ENCODE measurements at places on chromosomes 6 and 20. TPM values are rescaled to one million over a fixed set of nuclear protein-coding genes. Genes with fewer than 3 reads are reported as not detected.

GRCh38 chr6:138590796-138591709, 91.8 kb upstream of the NHSL1 start:
- H3K4me3 ChIP-seq = no peak overlapping the region
- no peak overlapping the region for H3K27ac ChIP-seq
- H3K27me3 ChIP-seq = no peaks in the 10 kb centered on the region
- DNase-seq = peak; percentile 77
- no peaks in the 10 kb centered on the region for H3K36me3 ChIP-seq
- peaks cover 29% of the 10 kb centered on the region for H3K4me1 ChIP-seq

DNA sequence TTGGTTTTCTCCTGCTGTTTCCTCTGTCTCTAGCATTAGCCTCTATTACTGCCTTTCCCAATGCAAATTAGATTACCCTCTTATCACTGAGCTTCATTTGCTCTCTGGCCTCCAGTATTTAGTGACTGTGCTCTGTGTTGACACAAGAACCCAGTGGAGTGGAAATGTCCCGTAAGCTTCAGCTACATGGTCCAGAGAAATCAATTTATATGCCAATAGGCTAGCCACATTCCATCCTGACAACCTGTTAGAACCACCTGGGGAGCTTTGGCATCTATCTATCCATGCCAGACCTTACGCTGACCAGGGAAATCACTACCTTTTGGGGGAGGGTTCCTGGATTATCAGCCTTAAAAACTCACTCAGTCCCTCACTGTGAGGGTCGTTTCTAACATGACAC, 459.6 kb downstream of the UTRN start:
- H3K4me1 ChIP-seq = no peaks in the 10 kb centered on the region
- H3K27ac ChIP-seq = no peak overlapping the region
- H3K36me3 ChIP-seq = peaks cover 9% of the 10 kb centered on the region
- H3K27me3 ChIP-seq = no peaks in the 10 kb centered on the region
- DNase-seq = peak; percentile 22

GJA10 gene
- total RNA-seq = not detected

DNA sequence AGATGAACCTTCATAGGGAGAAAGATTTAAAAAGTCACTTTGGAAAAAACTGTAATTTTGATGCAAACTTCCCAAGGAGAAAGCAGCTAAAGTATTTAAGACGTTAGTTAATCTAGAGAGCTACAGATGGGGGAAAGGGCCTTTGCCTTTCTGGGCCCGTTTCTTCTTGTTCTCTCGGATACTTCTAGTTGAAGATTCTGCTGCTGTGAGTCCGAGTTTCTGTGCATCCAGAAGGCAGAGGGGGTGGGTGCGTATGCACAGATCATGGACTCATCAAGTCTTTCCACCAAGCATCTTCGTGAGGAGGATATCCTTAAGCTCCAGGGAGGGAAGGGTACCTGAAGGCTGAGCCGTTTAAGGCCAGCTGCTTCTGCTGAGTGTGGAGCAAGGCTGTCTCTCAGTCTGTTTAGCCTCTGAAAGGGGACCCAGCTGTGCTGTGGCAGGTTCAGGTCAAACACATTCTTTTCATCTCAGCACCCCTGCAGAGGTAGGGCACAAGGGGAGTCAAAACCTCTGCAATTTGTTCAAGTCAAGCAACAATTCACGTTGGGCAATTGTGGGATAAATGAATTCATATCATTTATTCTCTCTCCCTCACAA, 4.3 kb downstream of the LAMP5 start:
- no peaks in the 10 kb centered on the region for H3K36me3 ChIP-seq
- H3K4me1 ChIP-seq = peaks cover 14% of the 10 kb centered on the region
- H3K27ac ChIP-seq = no peak overlapping the region
- H3K4me3 ChIP-seq = no peak overlapping the region
- DNase-seq = no peak
- H3K27me3 ChIP-seq = peaks cover 70% of the 10 kb centered on the region

- H3K4me3 ChIP-seq = no peak overlapping the region
- H3K27ac ChIP-seq = no peak overlapping the region
- no peaks in the 10 kb centered on the region for H3K4me1 ChIP-seq
- DNase-seq = no peak
These were observed 35.8 kb upstream of the IYD start for GRCh38 chr6:150332939-150333584.

- H3K4me3 ChIP-seq = no peak overlapping the region
- no peaks in the 10 kb centered on the region for H3K27me3 ChIP-seq
- no peaks in the 10 kb centered on the region for H3K36me3 ChIP-seq
These were observed 743.3 kb downstream of the CD109 start for GRCh38 chr6:74439123-74439811.

DNA sequence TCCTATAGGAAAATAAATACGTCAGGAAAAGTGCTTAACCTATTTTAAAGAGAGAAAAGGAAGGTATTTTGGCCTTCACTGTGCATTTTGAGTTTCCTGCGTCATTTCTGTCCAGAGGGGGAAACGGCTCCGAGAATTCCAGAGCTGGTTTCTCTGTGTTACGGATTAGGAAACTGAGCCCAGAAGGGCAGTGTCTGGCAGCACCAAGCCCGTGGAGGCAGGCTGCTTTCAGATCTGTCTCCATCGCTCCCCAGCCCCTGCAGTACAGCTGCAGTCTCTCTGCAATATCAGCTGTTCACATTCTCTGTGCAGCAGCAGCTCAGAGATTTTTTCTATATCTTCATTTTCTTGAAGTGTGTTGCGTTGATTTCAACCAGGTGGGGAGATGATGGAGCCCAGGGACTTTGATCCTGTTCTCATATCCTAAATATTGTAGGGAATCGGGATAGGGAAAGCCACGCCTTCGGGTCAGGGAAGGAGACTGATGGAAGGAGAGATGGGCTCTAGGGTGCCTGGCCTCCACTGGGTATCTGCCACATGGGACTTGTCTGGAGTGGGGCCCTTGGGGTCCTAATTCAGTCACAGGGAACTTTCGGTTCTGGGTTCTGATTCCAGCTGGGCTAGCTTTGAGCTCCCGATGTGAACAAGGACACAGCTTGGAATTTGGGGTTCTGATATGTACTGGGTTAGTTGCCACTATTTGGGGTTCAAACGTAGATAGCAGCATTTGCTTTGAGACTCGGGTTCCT, 2.8 kb downstream of the ANKRD60 start:
- DNase-seq = no peak
- H3K4me3 ChIP-seq = no peak overlapping the region
- H3K4me1 ChIP-seq = peaks cover 12% of the 10 kb centered on the region
- H3K36me3 ChIP-seq = no peaks in the 10 kb centered on the region
- H3K27ac ChIP-seq = no peak overlapping the region

DNA sequence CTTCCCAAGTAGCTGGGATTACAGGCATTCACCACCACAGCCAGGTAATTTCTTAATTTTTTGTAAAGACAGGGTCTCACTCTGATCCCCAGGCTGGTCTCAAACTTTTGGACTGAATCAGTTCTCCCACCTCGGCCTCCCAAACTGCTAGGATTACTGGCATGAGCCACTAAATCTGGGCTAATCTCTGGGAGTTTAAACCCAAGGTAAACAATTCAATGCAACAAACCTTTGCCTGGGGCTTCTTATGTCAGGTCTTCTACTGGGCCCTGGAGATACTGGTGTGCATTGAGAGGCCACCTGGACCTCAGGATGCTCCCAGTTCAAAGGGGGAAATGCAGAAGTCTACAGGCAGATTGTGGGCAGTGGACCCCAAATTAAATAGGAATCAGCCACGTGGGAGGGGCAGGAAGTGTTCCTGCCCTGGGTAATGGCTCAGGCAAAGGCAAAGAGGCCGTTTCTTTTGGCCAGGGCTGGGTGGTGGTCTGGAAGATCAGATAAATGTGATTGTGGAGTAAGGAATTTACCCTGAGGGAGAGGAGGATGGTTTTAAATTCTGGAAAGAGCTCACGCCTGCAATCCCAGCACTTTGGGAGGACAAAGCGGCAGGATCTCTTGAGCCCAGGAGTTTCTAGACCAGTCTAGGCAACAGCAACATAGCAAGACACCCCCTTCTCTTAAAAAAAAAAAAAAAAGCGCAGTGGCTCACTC, 1.3 kb upstream of the MYBL2 start:
- H3K27me3 ChIP-seq = peaks cover 24% of the 10 kb centered on the region
- peaks cover 25% of the 10 kb centered on the region for H3K4me1 ChIP-seq
- DNase-seq = no peak

KCNK15 gene
- 7.7 TPM for total RNA-seq

- H3K36me3 ChIP-seq = no peaks in the 10 kb centered on the region
- H3K4me3 ChIP-seq = no peak overlapping the region
- no peaks in the 10 kb centered on the region for H3K4me1 ChIP-seq
- no peak overlapping the region for H3K27ac ChIP-seq
These were observed 956.1 kb downstream of the EYS start for GRCh38 chr6:64750910-64751309.

DNA sequence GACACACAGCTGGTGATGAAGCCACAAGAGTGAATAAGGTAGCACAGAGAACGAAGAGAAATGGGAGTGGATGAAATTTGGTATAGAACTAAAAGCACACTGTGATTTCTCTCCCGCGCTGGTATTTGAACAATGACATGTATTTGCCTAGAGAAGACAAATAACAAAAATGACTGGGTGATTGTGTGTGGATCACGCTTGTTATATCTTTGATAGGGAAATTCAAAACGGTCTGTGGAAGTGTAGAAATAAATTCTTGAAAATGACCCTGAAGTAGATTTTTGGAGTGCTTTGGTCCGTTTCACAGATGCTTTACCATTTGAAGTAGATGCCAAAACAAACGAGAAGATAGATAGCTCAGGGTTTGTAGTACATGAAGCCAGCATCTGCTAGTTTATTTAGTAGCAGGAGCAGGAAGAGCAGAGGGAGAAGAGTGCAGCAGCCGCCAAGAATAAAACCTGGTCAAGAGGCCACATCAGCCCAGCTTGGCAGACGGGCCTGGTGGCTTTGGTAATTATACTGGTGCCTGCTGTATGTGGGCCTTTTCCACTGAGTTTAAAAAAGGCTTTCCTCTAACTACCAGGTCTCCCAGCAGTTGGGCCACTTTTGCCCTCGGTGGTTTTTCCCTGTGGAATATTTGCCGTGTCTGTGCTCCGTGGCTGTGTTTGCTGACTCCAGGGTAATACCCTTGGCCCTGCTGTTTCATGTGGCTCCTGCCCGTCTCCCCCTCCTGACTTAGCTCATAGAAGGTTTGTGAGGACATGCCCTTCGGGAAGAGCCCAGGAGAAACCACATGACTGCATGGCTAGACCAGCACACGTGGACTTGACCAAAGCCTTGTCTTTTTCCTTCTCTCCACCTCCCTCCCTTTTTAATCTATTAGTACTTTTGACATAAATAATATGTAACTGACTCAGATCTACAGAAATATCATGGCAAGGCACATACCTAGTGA, 294.0 kb downstream of the SOX4 start:
- H3K4me1 ChIP-seq = peaks cover 29% of the 10 kb centered on the region
- no peaks in the 10 kb centered on the region for H3K27me3 ChIP-seq
- no peaks in the 10 kb centered on the region for H3K36me3 ChIP-seq

DNA sequence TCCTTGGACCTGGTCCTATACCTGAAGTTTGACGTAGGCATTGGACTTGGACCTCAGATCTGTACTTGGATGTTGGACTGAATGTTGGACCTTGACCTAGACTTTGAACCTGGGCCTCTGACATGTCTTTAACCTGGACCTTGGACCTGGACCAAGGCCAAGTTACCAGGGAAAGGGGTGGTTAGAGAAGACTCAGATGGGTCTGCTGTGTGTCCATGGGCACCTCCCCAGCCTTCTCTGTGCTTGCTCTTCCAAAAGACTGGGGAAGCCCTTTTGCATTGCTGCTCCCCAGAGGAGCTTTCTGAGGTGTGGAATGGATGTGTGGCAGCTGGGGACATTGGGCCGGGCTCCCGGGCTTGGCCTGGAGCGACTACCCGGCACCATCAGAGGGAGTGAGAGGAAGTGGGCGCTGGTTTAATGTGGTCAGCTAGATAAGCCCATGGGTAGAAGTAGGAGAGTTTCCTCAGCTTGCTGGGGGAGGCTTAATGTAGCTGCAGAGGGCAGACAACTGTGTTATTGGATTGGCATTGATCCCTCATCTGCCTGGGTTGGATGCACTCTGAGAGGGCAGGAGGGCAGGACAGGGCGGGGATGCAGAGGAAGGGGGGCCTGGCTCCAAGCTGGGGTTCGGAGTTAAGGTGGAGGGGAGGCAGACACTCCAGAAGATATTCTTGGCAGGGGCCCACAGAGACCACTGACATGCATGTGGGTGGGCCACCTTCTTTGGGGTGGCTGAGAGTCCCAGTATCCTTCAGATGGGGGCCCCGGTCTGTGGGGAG, 4.2 kb downstream of the SCRT2 start:
- peaks cover 99% of the 10 kb centered on the region for H3K27me3 ChIP-seq
- no peak for DNase-seq
- no peaks in the 10 kb centered on the region for H3K36me3 ChIP-seq
- H3K4me3 ChIP-seq = no peak overlapping the region
- no peak overlapping the region for H3K27ac ChIP-seq

MATN4 gene
- not detected for total RNA-seq

DNA sequence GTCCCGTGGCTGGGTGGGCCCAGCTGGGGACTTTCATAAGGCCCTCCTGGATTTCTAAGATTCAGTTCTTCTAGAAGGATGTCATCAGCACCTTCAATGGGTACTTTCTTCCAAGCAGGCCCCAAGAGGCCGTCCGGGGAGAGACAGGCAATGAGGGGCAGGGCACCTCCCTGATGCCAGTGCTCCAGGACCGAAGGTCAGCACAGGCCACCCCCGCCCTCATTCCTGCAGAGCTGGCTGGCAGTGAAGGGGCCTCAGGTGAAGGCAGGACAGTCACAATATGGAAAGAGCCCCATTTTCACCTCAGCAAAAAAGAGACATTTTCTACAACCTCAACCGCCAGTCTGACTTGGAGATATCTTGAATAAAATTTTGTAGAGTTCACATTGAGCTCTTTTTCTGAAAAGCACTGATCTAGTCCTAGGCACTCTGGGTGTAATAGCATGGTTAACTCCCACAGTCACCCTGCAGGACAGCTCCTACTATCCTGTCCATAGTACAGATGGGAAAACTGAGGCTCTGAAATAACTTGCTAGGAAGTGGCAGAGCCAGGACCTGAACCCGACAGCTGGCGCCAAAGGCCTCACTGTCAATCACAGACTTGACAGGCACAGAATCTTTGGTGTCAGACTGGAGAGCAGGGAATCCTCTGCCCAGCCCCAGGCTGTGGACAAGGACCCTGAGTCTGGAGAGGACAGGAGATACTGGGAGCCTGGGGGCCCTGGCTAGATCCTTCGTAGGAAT, 50.3 kb downstream of the RRBP1 start:
- no peak for DNase-seq
- H3K27ac ChIP-seq = no peak overlapping the region
- no peaks in the 10 kb centered on the region for H3K27me3 ChIP-seq
- H3K4me3 ChIP-seq = no peak overlapping the region
- peaks cover 76% of the 10 kb centered on the region for H3K36me3 ChIP-seq

SCAND1 gene
- total RNA-seq = 118 TPM

GRCh38 chr6:113659762-113660404, 197.3 kb upstream of the MARCKS start:
- peaks cover under 1% of the 10 kb centered on the region for H3K4me1 ChIP-seq
- no peak for DNase-seq
- H3K4me3 ChIP-seq = no peak overlapping the region

PROKR2 gene
- not detected for total RNA-seq

GRCh38 chr6:157110607-157111006, 212.7 kb downstream of the TMEM242 start:
- no peak for DNase-seq
- no peaks in the 10 kb centered on the region for H3K36me3 ChIP-seq
- no peaks in the 10 kb centered on the region for H3K27me3 ChIP-seq

- no peak overlapping the region for H3K27ac ChIP-seq
- DNase-seq = no peak
- no peaks in the 10 kb centered on the region for H3K27me3 ChIP-seq
- no peaks in the 10 kb centered on the region for H3K4me1 ChIP-seq
- H3K36me3 ChIP-seq = no peaks in the 10 kb centered on the region
These were observed 48.1 kb downstream of the RIPOR2 start for GRCh38 chr6:24887545-24888140.

GRCh38 chr6:139230391-139230840, 61.4 kb downstream of the TXLNB start:
- no peak overlapping the region for H3K4me3 ChIP-seq
- DNase-seq = peak; percentile 63
- H3K4me1 ChIP-seq = peaks cover 7% of the 10 kb centered on the region
